ENCODE measurements at places on chromosomes 5 and 9.
A peak's percentile ranks its signal among the peaks of the same experiment; 100 is the strongest.

GRCh38 chr5:76305269-76305668 lies 97.8 kb upstream of the IQGAP2 start:
- peak; percentile 33 for DNase-seq

- no peak for DNase-seq
Observed at GRCh38 chr9:107816561-107817021, 327.0 kb upstream of the KLF4 start.

DNA sequence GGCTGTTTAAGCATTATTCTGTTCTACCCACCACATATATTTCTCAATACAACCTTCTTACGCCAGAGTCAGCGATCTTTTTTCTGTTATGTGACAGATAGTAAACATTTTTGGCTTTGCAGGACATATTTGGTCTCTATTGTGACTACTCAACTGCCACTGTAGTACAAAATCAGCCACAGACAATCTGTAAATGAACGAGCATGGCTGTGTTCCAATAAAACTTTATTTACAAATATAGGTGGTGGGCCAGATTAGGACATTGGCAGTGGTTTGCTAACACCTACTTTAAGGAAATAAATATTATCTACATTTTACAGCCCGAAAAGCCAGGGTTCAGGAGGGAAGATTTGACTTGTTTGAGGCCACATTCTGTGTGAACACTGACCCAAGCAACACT lies 40.2 kb upstream of the FBXW11 start:
- DNase-seq, result no peak

- no peak for DNase-seq
Observed at GRCh38 chr9:87382900-87383299, 114.8 kb upstream of the DAPK1 start.

DNA sequence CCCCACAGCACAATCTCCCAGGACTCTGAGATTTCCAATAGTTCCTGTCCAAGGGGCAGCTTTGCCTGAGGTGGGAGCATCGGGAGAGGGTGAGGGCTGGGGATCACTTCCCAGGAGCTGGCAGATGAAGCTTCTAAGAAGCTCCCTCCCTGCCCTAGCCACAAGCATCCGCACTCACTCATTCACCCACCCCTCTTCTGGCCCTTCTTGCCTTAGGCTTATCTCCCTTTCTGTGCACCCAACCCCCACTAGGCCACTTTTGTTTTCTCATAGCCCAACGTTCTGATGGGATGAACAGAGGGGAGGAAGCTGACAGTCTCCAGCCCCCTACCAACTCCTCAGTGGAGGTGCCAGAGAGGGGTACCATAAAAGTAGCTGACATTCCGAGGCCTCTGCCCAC lies 3.7 kb upstream of the PCDH1 start:
- DNase-seq, result no peak

- DNase-seq, result peak; percentile 58
Observed at GRCh38 chr5:57450991-57451876, 31.4 kb downstream of the ACTBL2 start.

- DNase-seq, result no peak
Observed at GRCh38 chr5:152094716-152095115, 170.1 kb upstream of the GLRA1 start.

GRCh38 chr5:105506692-105507277 lies 1944.2 kb upstream of the NUDT12 start:
- DNase-seq, result no peak

GRCh38 chr9:127854184-127854806 lies at the start of gene ENG:
Gene ENG, minus strand, starts transcription at chr9:127854658. Its CDS starts 303 bp downstream, at chr9:127854355.
- no peak for DNase-seq

GRCh38 chr9:72476617-72477437 lies 44.6 kb upstream of the TMC1 start:
- DNase-seq, result peak; percentile 60

DNA sequence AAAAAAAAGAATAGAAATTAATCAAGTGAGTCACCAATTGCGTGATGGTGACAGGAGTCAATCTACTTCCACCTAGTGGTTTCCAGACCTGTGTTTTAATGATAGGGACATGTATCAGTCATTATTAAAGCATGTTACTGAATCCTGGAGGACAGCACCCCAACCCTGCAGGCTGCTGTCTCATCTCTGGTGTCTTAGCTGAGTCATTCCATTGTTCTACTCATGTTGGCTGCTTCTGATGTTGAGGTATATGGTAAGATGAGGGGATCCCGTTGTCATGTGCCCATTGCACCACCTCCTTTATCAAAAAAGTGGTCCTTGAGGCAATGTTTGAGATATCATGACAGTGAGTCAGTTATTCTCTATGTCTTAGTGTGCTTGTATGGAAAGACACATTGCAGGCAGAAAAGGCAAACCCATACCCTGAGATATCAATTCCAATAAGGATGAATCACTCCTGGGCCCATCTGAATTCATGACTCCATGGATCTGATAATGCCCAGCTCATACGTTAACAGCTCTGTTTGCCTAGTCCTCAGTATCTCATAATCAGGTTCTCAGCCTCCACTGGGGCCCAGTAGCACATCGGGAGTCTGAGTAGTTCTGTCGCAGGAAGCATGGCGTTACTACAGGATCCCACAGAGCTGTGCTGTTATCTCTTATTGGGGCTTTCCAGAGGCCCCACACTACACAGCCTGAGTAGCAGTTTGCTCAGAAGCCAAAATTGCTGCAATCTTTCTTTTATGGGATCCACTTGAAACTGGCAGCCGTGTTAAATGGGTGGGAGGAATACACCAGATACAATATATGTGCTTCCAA lies 31.2 kb downstream of the HMGCS1 start:
- DNase-seq, result no peak

DNA sequence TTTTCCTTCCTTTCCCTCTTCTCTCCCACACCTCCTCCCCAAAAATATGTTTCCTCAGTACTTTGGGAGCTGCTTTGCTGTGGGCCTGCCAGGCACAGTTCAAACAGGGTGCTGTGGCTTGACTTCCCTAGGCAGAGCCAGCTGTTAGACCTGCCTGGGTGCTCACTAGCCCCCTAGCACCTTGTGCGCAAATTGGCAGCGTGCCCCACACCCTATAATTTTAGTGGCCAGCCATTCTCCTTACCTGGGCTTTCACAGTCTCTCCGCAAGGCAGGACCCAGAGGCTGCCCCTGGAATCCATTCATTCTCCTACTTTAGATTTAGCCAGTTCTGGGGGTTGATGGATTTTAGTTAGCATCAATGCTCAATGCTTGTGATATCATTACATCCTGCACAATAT lies 72.3 kb downstream of the ANGPTL2 start:
- DNase-seq, result no peak

GRCh38 chr5:166091931-166092330 lies 2199.5 kb upstream of the WWC1 start:
- no peak for DNase-seq

GRCh38 chr5:120345947-120346346 lies 118.2 kb upstream of the PRR16 start:
- DNase-seq, result no peak

DNA sequence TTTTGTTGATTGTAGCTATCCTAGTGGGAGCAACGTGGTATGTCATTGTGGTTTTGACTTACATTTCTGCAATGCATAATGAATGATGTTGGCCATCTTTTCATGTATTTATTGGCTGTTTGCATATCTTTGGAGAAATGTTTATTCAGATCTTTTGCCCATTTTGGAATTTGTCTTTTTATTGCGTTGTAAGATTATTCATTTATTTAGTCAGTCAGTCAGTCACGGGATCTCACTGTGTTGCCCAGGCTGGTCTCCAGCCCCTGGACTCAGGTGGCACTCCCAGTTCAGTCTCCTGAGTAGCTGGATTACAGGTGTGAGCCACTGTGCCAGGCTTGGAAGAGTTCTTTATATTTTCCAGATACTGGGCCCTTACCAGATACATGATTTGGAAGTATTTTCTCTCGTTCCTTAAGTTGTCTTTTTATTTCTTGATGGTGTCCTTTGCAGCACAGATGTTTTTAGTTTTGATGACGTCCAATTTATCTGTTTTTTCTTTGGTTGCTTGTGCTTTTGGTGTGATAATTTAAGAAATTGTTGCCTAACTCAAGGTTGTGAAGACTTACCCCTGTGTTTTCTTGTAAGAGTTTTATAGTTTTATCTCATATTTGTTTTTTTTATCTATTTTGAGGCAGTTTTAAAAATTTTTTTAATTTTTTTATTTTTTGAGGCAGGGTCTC lies 67.1 kb downstream of the EHMT1 start:
- no peak for DNase-seq

GRCh38 chr9:18668944-18669343 lies 195.0 kb downstream of the ADAMTSL1 start:
- no peak for DNase-seq

- no peak for DNase-seq
Observed at GRCh38 chr5:141135718-141136266, 786 bp downstream of the PCDHB5 start.

GRCh38 chr5:113295111-113295539 lies 139.7 kb downstream of the TSSK1B start:
- DNase-seq, result no peak

DNA sequence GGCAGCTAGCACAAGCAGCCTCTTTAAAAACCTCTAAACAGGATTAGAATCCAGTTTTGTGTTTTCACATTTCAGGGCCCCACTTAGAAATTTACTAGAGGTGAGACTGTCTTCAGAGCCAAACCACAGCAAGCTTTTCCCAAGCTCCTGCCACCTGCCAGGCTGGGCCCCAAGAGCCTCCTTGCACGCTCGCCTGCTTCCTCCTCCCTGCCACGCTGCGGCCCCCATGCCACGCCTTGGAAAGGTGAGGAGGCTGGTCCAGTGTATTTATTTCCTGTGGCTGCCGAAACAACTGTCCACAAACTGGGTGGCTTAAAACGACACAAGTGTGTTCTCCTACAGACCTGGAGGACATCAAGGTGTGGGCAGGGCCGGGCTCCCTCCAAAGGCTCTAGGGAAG lies 43.4 kb downstream of the NKX2-5 start:
- no peak for DNase-seq

DNA sequence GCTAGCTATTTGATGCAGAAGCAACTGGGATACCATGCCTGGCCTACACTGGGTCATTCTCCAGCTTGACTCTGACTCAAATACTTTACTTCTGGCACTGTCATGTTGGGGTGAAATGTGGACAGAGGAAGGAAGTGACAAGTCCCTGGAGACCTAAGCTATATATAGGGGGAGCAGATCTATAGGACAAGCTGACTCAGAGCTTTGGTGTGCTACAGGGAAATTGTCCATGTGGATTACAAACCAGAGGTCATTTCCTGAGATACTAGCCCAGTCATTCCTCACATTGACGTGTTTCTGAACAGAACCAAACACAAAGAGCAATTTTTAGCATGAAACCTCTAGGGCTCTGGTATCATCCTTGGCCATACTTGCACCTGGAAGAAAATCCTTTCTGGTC lies 531.6 kb upstream of the CLINT1 start:
- no peak for DNase-seq
